ENCODE measurements at places on chromosomes 3 and 15.

- DNase-seq = no peak
Observed at GRCh38 chr3:143222505-143222904, 102.9 kb downstream of the CHST2 start.

DNA sequence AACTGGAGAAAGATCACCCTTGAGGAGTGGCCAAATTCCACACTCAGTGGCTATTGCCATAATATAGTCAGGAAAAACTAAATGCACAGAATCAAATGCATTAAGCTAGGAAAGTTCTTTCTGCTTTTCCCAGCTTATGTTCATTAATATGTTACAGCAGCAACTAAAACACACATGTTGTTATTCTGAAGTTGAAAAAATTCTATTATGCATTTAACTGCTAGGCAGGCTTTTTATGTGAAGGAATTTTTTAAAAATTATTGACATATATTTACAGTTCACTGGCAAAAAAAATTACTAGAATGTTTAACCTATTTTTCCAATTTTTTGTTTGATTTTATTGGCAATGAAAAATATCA, 135.2 kb upstream of the IL12A start:
- no peak for DNase-seq

GRCh38 chr3:186869253-186870100, 27.0 kb downstream of the ADIPOQ start:
- peak; percentile 14 for DNase-seq

DNA sequence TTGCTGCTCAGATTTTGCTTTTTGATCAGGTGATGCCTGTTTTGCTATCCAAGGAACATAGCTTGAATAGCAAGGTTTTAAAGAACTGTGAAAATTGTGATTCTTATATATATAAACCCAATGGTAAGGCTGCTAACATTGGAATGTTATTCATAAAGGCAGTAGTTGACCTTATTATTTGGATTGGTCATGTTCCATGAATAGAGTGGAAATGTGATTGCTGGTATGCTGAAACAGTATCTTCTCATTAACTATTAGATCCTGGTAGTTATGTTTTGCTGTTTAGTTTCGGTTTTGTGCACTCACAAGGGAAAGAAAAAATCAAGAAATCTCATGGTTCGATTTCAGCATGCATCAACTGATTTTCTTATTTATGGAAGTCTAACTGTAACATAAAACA, 78.7 kb upstream of the NPHP3 start:
- DNase-seq = no peak

- no peak for DNase-seq
Observed at GRCh38 chr3:69683082-69683806, 56.0 kb upstream of the MITF start.

GRCh38 chr3:65664446-65664845, 374.3 kb downstream of the MAGI1 start:
- no peak for DNase-seq

GRCh38 chr3:27494784-27495183, 10.6 kb upstream of the SLC4A7 start:
- DNase-seq = no peak

DNA sequence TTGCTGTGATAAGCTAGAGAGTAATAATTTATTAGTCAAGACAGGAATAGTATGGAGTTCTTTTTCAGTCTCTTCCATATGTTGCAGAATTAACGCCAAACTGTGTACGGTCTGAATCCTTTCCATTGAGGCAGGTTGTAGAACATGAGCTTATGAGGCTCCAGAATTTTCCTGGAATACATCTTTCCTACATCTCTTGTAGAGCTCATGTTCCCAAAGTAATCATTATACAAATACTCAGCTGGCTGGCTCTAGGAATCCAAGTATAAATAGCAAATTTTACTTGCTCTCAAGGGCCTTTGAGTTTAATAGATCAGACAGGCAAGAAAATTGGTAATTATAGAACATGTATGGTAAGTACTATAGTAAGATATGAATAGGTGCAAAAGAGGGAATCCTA, 419.4 kb downstream of the RBMS3 start:
- no peak for DNase-seq

DNA sequence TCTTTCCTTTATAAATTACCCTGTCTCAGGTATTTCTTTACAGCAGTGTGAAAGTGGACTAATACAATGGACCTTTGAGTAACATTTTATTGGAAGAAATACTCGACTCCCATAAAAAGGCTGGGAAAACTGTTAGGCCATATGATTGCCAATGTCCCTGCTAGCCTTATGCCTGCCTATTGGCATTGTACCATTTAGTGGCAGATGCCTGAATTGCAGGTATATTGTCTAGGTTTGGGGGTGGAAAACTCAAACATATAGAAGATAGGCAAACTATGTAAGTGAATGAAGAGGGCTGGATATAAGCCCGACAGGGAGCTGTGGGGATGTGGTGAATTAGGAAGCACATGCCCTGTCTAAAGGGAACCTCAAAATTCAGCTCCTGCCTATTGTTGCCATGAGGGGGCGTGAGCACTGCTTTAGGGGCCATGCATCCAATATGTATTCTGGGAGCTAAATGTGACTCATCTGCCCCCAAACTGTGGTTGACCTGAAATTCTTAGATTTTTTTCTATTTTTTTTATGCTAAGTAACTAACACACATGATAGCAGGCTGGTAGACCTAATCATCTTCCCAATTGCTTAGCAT, 65.2 kb upstream of the TRA2B start:
- DNase-seq = no peak

GRCh38 chr3:141412936-141413354, 44.6 kb downstream of the ZBTB38 start:
- DNase-seq = no peak

DNA sequence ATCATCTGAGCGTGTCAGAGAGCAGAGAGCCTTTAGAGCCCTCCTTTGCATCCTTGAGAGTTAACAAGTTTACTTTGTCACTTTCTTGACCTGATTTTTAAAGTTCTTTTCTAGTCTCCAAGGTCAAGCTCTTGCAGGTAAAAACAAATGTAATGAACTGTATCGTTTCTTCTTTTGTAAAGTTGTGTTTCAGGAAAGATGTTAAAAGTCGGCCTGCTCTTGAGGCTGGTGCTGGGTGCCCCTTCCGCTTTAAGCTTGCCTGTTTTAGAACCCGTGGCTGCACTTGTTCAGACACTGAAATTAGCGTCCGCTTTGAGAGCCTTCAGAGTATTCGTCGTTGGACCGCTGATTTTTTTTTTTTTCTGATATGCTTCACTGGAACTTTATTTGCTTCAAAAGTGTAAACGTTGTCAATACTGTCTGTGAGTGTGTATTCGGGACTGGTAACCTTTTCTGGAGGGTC, 52.6 kb upstream of the ULK4 start:
- no peak for DNase-seq

GRCh38 chr3:111902534-111902933, 43.5 kb downstream of the PHLDB2 start:
- no peak for DNase-seq

DNA sequence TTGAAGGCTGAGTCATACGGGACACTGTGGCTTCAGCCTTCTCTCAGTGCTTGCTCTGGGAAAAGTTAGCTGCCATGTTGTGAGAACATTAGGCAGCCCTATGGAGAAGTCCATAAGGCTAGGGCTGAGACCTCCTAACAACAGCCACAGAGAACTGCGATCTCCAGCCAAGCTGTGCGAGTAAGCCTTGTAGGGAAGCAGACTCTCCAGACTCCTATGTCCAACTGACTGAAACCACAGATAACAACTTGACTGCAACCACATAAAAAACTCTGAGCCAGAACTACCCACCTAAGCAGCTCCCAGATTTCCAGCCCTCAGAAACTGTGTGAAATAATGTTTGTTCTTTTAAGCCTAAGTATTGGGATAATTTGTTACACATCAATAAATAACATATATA, 40.7 kb downstream of the DENND6A start:
- DNase-seq = no peak

DNA sequence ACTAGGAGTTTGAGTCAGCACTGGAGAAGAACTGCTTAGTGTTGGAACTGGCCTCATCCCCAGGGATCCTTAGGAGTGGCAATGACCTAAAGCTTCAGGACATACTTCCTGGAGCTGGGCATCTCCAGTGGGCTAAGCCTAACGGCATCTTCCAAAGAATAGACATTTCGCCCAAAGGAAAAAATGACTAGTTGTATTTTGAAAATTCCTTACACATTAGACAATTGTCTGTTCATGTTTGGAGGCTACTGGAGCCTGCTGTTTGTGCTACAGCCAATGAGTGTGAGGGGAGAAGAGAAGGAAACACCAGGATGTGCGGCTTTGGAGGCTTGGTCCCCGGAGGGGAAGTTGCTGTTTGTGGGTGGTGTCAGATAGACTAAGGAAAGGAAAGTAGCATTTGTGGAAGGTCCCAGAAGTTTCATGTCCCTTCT, 77.6 kb downstream of the POLR2M start:
- no peak for DNase-seq

GRCh38 chr3:82386647-82387046, 625.2 kb upstream of the GBE1 start:
- DNase-seq = no peak

- DNase-seq = no peak
Observed at GRCh38 chr3:97983933-97984491, 11.8 kb upstream of the RIOX2 start.

- DNase-seq = no peak
Observed at GRCh38 chr3:101038880-101039279, 45.7 kb upstream of the ABI3BP start.

DNA sequence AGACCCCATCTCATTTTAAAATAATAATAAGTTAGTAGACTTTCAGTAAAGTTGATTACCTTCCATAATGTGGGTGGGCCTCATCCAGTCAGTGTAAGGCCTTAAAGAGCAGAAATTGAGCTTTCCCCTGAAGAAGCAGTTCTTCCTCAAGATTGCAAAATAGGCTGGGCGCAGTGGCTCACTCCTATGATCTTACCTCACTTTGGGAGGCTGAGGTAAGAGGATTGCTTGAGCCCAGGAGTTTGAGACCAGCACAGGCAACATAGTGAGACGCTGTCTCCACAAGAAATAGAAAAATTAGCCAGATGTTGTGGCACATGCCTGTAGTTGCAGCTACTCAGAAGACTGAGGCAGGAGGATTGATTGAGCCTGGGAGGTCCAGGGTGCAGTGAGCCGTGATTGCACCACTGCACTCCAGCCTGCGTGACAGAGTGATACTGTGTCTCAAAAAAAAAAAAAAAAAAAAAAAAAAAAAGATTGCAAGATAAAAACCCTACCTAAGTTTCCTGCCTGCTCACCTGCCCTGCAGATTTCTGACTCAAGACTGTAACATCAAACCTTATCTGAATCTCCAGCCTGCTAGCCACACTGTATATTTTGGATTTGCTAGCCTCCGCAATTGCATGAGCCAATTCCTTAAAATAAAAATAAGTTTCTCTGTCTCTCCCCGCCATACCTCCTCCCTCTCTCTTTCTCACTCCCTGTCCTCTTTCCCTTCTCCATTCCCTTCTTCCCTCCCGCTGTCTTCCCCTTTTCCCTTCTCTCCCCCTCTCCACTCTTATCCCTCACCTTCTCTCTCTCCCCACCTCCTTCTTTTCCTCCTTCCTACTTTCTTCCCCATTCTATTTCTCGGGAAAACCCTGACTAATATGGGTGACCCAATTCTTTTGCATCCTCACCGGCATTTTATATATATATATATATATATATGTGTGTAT, 16.9 kb downstream of the KLHL18 start:
- no peak for DNase-seq

DNA sequence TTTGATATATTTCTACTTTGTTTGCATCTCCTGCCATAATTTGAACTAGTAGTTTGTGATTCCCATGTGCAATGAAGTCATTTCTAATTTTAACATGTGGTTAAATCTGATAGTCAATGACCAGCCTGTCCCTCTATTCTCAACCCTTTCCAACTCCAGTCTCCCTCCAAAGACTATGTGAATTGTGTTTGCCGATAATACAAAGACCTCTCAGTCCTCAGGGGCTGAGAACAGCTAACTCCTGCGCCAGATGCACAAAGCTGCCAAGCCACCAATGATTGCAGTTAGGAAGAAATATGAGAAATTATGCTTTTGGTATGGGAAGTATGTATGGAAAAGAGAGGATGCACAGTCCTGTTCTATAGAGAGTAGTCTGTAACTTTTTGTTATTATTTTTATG, 54.0 kb downstream of the KCNH8 start:
- no peak for DNase-seq

- DNase-seq = no peak
Observed at GRCh38 chr15:34360298-34360697, 6.7 kb downstream of the LPCAT4 start.

GRCh38 chr3:32310336-32310735, 71.9 kb downstream of the CMTM8 start:
- DNase-seq = no peak

GRCh38 chr3:14957925-14958324, 10.5 kb downstream of the NR2C2 start:
- no peak for DNase-seq

GRCh38 chr3:132488151-132488550, 70.8 kb downstream of the DNAJC13 start:
- DNase-seq = no peak

DNA sequence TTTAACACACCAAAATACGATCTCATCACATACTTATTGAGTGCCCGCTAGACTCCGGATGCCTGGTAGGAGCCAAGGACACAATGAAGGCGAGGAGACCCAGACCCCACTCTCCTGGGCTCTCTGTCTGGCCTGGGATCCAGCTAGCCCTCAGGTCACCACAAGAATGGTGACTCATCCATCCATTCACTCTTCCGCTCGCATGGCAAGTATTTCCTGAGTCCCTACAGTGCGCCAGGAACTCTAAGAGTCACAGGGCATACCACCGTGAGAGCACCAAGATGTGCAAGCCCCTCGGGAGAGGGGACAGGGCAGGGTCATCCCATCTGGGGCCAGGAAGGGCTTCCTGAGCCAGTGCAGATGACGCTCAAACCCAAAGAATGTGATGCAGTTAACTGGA, 101.6 kb upstream of the PRR20G start:
- no peak for DNase-seq

GRCh38 chr3:122907471-122907870, 112.6 kb downstream of the SLC49A4 start:
- DNase-seq = no peak

DNA sequence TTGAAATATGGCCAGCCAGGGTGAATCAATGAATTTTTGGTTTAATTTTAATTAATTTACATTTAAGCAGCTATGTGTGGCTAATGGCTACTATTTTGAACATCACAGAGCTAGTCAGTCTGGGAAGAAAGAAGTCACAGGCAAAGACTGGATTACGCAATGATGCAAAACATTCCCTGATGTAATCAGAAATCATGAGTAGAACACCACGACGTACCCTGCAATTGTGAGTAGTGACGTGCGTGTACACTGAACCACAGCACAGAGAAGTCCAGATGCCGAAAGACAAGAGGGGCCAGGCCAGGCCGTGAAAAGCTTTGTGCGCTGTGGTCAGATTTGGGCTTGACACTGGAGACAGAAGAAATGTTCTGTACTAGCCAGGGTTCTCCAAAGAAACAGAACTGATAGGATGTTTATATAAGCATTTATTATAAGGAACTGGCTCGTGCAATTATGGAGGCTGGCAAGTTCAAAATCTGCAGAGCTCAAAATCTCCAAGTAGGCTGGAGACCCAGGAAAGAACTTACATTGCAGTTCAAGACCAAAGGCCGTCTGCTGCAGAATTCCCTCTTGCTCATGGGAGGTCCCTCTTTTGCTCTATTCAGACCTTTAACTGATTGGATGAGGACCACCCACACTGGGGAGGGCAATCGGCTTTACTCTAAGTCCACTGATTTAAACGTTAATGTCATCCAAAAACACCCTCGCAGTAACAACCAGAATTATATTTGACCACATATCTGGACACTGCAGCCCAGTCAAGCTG, 44.6 kb downstream of the SH3BP5 start:
- DNase-seq = no peak

- no peak for DNase-seq
Observed at GRCh38 chr15:60795471-60795870, 316.5 kb upstream of the ICE2 start.

GRCh38 chr3:122940628-122941086, 86.9 kb downstream of the SEMA5B start:
- DNase-seq = no peak

- no peak for DNase-seq
Observed at GRCh38 chr3:183883291-183884096, 1.2 kb downstream of the PARL start.
